Activated CD8-positive, alpha-beta memory T cell treated with anti-CD3 and anti-CD28 coated beads for 48 hours (primary cell): ENCODE measurements at places on chromosomes 4 and X.

GRCh38 chrX:109264878-109265277, 217.0 kb downstream of the GUCY2F start:
- no peak for DNase-seq

DNA sequence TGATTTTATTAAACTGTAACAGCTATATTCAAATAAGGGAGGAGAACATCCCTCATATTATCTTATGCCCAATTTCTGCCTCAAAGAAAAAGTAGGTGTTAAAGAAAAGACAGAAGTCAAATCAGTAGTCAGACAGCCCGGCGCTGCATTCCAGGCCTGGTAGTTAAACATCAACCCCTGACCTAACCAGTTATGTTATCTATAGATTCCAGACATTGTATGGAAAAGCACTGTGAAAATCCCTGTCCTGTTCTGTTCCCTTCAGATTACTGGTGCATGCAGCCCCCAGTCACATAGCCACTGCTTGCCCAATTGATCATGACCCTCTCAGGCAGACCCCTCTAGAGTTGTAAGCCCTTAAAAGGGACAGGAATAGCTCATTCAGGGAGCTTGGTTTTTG, 269.9 kb upstream of the GALNT7 start:
- no peak for DNase-seq

DNA sequence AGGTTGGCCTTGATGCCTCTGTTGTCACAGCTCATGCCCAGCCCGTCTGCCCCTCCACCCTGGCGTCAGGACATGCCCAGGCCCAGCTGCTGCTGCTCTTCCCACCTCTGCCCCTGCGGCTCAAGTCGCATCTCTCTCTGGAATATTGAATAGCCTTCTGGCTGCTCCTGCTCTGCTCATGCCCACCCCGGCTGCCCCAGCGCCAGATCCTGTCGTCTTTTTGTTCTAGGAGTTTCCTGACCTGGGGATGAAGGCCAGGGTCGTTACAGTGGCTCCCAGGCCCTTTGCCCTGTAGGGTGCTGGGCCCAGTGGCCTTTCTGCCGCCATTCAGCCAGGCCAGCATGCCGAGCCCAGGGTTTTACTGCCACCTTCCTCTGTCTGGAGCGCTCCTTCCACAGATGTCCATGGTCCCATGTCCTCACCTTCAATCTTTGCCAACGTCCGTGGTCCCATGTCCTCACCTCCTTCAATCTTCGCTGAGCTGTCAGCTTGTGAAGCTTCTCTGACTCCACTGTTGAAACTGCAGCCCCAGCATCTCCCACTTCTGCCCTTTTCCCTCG, 9.7 kb downstream of the MAEA start:
- DNase-seq: no peak

GRCh38 chr4:20889901-20890300, 189.6 kb downstream of the PACRGL start:
- no peak for DNase-seq

GRCh38 chrX:119410027-119410819, 11.1 kb downstream of the SLC25A43 start:
- DNase-seq: no peak

DNA sequence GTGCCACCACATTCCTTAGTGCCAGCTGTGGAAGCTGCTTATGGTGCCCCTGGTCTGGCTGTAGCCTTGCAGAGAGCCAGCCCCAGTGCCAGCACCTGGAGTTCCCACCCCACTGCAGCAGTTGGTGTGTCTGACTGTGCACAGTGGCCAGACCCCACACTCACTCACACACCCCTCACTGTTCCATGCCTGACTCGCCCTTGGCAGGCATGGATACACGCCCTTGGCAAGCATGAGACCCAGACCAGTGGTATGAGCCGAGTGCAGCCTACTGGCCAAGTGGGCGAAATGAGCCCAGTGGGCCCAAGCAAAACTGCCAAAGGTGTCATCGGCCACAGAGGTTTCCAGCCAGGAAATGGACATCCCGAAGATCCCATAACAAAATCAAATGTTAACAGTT, 27.4 kb downstream of the NAA11 start:
- DNase-seq: no peak

GRCh38 chrX:129981752-129982299, 609 bp upstream of the BCORL1 start:
- no peak for DNase-seq

DNA sequence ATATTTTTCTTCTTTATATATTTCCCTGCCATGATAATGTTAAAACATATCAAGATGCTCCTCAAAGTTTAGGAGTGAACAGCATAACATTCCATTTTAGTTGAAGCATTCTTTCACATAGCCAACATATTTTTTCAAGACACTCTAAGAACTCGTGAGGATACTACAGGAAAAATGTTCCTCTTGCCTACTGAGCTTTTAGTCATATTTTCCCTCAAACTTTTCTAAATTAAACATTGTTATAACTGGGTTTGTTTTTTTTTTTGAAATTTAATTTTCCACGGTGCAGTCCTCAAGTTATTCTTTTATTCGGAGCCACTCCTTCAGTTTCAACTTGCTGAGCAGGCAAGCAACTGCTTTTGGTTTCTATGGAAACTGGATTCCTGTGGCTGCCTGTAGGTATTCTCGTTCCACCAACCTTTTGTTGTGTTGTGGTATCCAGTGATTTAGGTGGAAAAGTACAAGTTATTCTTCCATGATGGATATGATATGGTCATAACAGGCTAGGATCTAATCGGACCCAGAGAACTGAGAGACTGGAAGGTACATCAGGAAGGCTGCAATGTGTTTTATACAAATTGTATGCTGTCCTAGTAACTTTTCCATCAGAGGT, 248.0 kb downstream of the TRIML1 start:
- DNase-seq: no peak

DNA sequence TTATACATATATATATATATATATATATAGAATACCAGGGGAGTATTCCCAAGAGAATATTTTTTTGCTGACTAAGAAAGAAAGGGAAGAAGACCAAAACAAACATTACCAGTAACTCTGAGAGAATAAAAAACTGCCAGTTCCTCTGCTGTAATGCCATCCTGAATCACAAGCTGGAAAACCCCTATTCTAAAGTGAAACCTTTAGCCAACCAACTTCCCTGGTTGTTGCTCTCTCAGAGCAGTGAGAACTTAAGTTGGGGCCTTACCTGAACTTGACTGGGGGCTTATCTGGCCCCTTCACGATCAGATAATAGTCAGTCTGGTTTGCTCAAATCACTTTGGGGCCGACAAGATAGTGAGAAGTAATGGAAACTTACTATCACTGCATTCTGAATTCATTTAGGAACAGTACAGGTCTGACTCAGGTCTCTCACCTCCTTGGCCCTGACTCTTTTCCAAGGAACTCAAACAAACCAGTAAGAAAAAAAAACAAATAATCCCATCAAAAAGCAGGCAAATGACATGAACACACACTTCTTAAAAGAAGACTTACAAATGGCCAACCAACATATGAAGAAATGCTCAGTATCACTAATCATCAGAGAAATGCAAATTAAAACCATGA, 62.5 kb downstream of the CD40LG start:
- DNase-seq: no peak

DNA sequence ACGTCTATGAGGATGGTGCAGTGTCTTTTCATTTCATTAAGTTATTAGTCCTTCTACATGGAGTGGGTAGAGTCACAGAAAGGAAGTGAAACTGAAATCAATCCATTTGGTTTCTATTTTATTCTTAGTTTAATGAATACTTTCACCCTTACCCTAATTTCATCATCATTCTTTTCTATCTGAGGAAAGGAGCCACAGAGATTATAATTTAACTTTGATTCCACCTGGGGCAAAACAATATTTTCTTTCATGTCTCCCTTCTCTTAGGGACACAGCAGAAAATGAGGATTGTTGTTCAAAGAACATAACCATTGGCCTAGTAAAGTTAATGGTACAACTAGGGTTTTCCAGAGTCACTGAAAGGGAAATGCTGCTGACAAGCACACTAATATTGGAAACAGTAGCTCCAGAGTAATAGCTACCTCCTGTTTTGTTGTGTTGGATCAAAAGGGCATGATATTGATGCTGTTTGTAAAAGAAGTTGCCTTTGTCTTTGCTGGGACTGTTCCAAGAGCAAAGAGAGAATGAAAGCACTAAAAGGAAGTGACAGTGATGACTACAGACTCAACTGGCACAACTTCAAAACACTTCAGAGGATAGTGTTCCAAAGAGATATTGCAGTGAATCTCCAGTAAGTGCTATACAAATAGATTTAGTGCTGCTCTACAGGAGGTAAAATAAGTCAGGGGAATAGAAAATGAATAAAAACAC, 247.1 kb upstream of the PITX2 start:
- DNase-seq: no peak

GRCh38 chrX:73683236-73683859, 120.4 kb downstream of the CHIC1 start:
- no peak for DNase-seq

DNA sequence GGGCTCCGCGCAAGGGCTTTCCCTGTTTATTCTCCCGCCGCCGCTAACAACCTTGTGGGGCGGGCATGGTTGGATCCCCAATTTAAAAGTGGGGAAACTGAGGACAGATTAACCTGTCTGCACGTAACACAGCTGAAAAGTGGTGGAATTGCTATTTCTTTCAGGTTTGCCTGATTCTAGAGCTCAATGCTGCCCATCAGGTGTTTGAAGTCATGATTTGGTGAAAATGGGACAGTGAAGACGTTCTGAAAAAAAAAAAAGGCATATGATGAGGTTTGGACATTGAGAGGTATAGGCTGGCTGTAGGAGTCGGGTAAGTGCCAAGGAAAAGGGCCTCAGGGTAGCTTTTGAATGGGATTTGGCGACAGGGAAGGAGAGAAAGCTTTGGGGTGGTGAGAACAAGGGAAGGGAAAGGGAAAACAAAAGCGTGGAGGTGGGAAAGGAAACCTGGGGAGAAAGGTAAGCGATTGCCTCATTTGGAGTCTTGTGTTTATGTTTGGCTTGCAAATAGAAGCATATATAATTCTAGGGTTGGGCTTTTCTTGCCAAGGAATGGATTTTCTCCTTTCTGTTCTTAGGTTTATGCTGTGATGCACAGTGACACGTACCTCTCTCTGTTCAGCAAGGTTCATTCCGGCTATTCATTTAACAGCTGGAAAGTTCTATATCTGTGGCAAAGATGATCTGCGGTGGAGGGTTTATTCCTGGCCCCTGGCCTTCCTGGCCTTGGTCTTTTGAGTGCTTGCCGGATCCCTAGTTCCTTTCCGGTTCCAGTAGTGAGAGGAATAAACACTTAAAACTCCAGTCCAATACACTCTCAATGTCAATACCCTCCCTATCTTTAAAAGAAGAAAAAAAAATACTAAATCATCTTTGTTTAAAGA, 2.4 kb upstream of the STIM2 start:
- DNase-seq: no peak

GRCh38 chr4:182955411-182955810, 38.2 kb upstream of the DCTD start:
- DNase-seq: no peak

- DNase-seq: no peak
Observed at GRCh38 chrX:151954730-151955129, 19.7 kb downstream of the GABRE start.

GRCh38 chr4:72569719-72570235, 756 bp upstream of the ADAMTS3 start:
- no peak for DNase-seq

DNA sequence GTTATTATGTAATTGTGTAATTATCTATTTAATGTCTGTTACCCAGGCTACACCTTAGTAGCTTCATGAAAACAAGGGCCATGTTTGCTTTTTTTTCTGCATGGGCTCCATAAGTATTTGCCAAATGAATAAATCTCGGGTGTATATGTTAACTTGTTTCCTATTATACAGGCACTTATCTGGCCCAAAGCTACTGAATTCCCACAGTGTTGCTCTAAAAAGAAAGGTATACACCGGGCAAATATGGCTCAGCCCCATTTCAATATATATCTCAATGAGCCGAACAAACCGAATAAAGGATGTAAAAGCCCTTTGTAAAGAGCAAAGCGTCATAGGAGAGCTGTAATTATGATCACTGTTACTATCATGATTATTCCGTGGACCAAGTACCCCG, 767 bp downstream of the PAQR3 start:
- DNase-seq: no peak

GRCh38 chrX:146055733-146056132, 238.1 kb downstream of the SLITRK2 start:
- no peak for DNase-seq

GRCh38 chr4:15656038-15656470, 897 bp upstream of the FBXL5 start:
- no peak for DNase-seq

DNA sequence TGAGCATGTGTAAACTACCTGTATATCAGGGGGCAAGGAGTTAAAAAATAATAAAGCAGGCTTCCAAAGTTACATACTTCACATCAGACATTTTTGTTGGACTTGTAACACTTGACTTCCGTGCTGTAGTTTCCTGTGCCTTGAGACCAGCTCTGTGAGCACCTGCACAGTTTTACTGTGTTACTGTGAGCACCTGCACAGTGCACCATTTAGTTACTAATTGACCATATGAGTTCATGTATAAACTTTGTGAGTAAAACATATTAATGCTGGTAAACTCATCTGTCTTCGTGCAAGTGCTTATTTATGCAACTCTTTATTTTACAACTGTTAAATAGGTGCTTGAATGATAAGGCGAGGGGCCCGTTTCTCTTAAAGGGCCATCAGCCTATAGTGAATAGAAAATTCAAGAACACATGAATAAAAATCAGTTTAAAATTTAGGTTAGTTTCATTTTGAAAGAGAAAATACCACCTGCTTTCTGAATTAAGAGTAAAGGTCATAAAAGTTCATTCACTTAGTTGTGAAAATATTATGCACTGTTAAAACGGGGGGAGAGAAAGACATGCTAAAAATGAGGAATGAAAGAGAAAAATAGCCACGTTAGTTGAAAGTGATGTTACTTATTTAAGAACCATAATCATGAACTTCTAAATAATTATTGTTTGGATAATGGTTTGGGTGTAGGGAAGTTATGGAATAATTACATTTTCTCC, 42.4 kb downstream of the USP9X start:
- no peak for DNase-seq

DNA sequence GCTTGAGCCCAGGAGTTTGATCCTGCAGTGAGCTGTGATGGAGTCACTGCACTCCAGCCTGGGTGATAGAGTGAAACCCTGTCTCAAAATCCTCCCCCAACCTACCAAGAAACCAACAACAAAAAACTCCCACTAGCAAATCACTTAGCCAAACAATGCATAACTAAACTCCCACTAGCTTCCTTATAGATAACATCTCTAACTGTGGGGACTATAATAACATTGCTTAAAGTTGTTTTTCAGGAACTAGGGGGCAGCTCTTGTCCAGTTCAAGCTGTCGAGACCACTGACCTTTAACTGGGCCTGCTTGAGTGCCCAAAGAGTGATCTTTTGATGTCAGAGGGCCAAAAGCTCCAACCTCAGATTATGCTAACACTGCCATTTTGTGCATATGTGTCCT, 81.7 kb downstream of the FREM3 start:
- no peak for DNase-seq

DNA sequence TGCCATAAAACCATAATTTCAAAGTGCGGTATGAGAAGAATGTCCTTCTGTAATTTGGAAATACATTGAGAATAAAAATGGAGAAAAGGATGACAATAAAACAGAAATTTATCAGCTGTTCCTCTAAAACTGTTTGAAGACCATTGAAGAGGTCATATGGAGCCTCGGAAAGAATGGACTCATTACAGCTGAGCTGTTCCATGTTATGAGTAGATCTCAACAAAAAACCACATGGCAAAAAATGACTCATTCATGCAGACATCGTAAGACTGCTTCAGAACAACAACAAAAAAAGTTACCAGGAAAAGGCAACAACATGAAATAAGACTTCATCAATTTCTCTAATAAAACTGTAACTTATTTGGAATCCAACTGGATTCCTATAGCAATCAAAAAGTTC, 39.7 kb downstream of the AKAP4 start:
- DNase-seq: no peak
